Neural progenitor cell (in vitro differentiated cells): ENCODE measurements at places on chromosomes 6 and 20. TPM values are rescaled to one million over a fixed set of nuclear protein-coding genes. Genes with fewer than 3 reads are reported as not detected.

DNA sequence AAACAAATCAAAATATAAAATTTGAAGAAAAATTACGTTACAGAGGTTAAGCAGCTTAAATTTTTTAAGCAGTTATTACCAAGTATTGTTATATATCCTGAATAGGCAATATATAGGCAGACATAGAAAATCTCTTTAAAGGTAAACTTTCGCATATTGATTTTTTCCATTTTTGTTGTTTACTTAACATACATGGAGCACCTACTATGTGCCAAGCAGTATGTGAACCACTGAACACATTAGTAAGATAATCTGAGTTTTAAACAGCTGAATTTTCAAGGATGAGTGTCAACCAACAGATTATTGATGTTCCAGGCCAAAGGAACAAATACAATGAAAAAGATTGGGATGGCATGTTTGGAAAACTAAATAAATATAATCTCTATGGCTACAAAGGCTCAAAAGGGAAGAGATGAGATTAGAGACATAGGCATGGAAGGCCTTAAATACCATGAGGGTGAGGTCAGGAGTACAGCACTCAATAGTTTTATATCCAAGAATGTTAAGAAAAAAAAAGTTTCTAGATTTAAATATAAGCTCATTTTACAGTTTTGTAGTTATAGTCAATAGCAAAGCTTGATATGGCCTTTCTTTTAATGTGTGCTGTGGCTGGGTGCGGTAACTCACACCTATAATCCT lies 277.5 kb downstream of the PTPRK start:
- DNase-seq: no peak
- H3K36me3 ChIP-seq: no peaks in the 10 kb centered on the region
- H3K4me1 ChIP-seq: peaks cover 11% of the 10 kb centered on the region
- no peak overlapping the region for H3K27ac ChIP-seq
- no peak overlapping the region for H3K4me3 ChIP-seq

GRCh38 chr6:71490876-71491275 lies 202.3 kb downstream of the OGFRL1 start:
- no peak overlapping the region for H3K27ac ChIP-seq
- no peak for DNase-seq
- H3K4me1 ChIP-seq: no peaks in the 10 kb centered on the region
- no peaks in the 10 kb centered on the region for H3K27me3 ChIP-seq
- no peak overlapping the region for H3K4me3 ChIP-seq

GRCh38 chr20:32702706-32703425 lies 29.1 kb upstream of the C20orf203 start:
- H3K27me3 ChIP-seq: no peaks in the 10 kb centered on the region
- H3K27ac ChIP-seq: peak overlapping the region; percentile 74
- H3K36me3 ChIP-seq: no peaks in the 10 kb centered on the region

DNA sequence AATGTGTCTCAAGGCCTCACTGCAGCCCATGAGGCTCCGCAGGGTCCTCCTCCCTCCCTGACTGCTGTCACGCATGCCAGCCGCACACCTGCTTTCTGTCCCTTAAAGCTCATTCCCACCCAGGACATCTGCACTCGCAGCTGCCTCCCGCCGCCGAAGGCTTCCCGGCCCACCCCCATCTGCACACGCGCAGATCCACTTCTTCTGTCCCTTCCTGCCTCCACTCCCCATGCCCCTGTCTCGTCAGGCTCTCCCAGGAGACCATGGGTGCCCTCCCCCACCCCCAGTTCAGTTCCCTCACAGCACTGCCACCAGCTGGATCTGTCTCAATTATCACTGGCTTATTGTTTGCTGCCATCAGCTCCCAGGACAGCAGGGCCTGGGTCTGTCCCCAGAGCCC lies 63.0 kb downstream of the RIPOR3 start:
- DNase-seq: peak; percentile 32
- peak overlapping the region; percentile 20 for H3K27ac ChIP-seq
- no peaks in the 10 kb centered on the region for H3K36me3 ChIP-seq
- no peaks in the 10 kb centered on the region for H3K27me3 ChIP-seq

DNA sequence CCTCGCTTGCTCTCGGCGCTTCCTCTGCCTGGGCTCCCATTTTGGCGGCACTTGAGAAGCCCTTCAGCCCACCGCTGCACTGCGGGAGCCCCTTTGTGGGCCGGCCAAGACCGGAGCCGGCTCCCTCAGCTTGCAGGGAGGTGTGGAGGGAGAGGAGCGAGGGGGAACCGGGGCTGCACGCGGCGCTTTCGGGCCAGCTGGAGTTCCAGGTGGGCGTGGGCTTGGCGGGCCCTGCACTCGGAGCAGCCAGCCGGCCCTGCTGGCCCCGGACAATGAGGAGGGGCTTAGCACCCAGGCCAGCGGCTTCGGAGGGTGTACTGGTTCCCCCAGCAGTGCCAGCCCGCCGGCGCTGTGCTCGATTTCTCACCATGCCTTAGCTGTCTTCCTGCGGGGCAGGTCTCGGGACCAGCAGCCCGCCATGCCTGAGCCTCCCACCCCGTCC lies 10.2 kb upstream of the SRPK1 start:
- H3K27ac ChIP-seq: no peak overlapping the region
- H3K36me3 ChIP-seq: no peaks in the 10 kb centered on the region

GRCh38 chr6:133999305-133999704 lies 46.3 kb downstream of the TBPL1 start:
- no peak overlapping the region for H3K4me3 ChIP-seq
- no peak for DNase-seq
- H3K27me3 ChIP-seq: no peaks in the 10 kb centered on the region
- H3K4me1 ChIP-seq: peaks cover 21% of the 10 kb centered on the region
- H3K27ac ChIP-seq: no peak overlapping the region
- no peaks in the 10 kb centered on the region for H3K36me3 ChIP-seq

GRCh38 chr6:72855471-72855870 lies 233.6 kb downstream of the KCNQ5 start:
- H3K4me3 ChIP-seq: no peak overlapping the region
- no peaks in the 10 kb centered on the region for H3K4me1 ChIP-seq
- H3K27me3 ChIP-seq: no peaks in the 10 kb centered on the region
- no peak for DNase-seq
- H3K36me3 ChIP-seq: no peaks in the 10 kb centered on the region
- no peak overlapping the region for H3K27ac ChIP-seq

DNA sequence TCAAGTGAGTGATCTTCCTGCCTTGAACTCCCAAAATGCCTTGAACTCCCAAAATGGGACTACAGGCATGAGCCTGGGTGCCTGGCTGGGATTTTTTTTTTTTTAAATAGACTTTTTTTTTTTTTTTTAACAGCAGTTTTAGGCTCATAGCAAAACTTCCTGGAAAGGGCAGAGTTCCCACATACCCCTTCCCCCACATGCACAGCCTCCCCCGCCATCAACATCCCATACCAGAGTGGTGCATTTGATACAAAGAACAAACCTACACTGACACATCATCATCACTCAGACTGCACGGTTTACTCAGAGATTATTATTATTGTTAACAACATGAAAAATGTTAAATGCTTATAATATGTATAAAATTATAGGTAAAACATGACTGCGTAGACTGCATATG lies 26.0 kb downstream of the UQCC1 start:
- no peaks in the 10 kb centered on the region for H3K4me1 ChIP-seq
- no peaks in the 10 kb centered on the region for H3K27me3 ChIP-seq

GRCh38 chr6:30885481-30885998 lies 1.2 kb downstream of the DDR1 start:
- peak overlapping the region; percentile 91 for H3K27ac ChIP-seq
- peak; percentile 26 for DNase-seq
- peak overlapping the region; percentile 74 for H3K4me3 ChIP-seq
- H3K27me3 ChIP-seq: no peaks in the 10 kb centered on the region
- H3K4me1 ChIP-seq: peaks cover 51% of the 10 kb centered on the region

DNA sequence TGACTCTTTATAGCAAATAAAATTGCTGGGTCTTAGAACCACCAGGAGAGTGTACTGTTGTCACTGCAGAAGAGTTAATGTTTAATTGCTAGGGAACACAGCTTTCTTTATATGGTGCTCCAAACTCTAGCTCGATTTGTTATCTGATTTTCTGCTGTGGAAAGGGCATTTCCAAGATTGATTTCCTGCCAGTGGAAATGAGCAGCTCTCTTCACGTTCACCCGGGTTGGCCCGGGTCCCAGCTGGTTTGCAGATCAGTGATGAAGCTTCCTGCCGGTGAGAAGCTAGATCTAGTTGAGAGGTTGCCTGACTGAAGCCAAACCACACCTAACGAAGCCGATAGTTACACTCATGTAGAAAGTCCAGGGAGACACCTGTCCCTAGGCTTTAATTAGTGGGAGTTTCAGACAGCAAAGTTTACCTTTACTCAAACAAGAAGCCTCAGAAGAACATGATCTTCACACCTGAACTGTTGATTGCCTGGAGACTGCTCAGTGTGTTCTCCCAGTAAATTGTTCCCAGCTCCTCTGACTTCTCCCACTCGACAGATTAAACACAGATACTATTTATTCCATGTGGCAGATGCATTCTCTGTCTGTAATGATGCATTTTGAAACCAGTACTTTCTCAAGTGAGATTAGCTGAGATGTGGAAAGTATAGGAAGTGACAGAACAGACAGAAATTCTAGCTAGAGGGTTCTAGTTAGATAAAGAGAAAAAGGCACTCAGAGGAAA lies 27.8 kb downstream of the PAQR8 start:
- H3K27ac ChIP-seq: no peak overlapping the region
- no peaks in the 10 kb centered on the region for H3K27me3 ChIP-seq
- H3K4me3 ChIP-seq: no peak overlapping the region

DNA sequence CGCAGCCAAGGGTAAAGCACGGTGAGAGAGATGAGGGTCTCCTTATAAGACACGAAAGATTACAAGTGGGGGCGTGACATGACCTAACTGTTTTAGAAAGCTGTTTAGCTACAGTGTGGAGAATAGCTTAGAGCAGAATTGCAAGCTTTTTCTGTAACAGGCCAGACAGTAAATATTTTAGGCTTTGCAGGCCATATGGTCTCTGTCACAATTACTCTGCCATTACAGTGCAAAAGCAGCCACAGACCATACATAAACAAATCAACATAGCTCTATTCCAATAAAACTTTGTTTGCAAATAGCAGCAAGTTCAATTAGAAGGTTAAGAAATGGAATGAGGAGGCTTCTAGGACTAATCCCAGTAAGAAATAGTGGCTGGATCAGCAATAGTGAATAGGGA lies 16.8 kb downstream of the PGM3 start:
- DNase-seq: no peak
- no peak overlapping the region for H3K4me3 ChIP-seq
- no peak overlapping the region for H3K27ac ChIP-seq
- H3K36me3 ChIP-seq: peaks cover 8% of the 10 kb centered on the region
- H3K27me3 ChIP-seq: no peaks in the 10 kb centered on the region

DNA sequence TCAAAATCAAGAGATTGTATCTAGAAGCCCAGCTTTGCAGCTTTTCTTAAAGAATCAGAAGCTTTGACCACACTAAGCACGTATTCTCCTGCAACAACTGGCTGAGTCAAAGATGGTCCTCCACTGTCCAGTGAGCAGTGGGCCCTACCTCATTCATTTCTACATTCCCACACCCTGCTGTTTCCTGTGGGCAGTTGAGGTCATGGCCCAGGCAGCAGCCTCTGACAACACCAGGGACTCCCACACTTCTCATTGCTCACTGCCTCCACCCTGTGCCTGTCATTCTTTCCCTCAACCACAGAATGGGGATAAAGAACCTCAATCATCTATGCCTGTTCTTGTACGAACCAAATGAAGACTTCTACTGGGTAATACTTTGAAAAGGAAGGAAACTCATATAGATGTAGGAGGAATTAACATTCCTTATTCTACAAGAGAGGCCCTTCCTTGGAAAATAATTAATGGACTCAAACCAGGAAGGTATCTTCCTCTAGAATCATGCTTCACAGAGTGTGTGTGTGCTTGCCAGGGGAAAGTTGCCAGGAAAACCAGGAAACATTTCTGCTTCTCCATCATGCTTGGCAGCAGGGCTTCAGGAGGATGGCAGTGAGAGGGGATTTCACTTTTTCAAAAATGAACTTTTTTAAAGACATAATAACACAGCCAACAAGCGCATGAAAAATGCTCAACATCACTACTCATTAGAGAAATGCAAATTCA lies 191.7 kb upstream of the RIN2 start:
- no peaks in the 10 kb centered on the region for H3K27me3 ChIP-seq
- no peaks in the 10 kb centered on the region for H3K36me3 ChIP-seq
- H3K27ac ChIP-seq: no peak overlapping the region
- no peak for DNase-seq

- DNase-seq: peak; percentile 11
- no peak overlapping the region for H3K4me3 ChIP-seq
- H3K27me3 ChIP-seq: no peaks in the 10 kb centered on the region
- no peaks in the 10 kb centered on the region for H3K36me3 ChIP-seq
Measured at GRCh38 chr6:151387175-151387970, 4.0 kb downstream of the ZBTB2 start.

DNA sequence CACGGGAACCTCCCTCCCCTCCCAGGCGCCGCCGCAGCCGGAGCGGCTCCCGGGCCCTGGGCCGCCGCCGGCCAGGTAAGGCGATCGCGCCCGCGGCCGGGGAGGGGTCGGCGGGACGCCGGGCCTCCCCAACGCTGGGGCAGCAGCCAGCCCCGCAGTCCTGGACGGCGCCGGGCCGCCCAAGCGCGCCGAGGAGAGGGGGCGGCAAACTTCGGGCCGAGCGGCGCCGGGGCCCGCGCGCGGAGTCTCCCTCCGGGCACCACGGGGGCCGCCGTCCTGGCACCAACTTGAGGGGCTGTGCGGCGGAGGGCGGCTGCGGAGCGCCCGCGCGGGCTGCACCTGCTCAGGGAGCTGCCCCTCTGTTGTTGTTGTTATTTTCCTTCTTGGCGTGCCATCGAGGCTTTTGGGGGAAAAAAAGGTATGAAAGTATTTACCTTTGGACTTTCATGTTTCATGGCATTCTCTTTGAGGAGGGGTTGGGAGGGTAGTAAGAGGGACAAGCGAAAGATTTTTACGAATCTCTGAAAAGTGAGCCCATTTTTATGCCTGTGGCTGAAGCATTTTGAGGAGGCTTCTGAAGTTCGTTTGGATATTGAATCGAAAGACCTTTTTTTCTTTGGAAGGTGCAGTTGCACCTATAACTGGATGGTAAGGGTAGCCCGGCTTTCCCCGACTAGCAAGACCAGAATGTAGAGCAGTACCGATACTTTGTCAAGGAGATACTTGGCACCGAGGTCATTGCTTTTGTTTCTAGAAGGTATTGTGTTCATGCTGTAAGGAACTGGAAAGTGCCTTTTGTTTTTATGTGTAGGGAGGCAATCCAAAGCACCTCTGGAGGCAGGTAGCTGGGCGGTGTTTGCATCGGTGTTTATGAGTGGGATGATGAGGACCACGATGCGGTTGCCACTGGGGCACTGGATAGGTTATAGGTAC lies at the start of gene RNF182:
RNF182 (plus strand) TSS at position 4 of the 933 bp plus-strand sequence. CDS start 52,168 bp downstream, outside the sequence.
- peak; percentile 34 for DNase-seq
- H3K4me1 ChIP-seq: peaks cover 15% of the 10 kb centered on the region
- H3K36me3 ChIP-seq: no peaks in the 10 kb centered on the region
- H3K27me3 ChIP-seq: peaks cover 42% of the 10 kb centered on the region

GRCh38 chr6:170429450-170429849 lies 122.9 kb downstream of the FAM120B start:
- no peak for DNase-seq
- no peaks in the 10 kb centered on the region for H3K36me3 ChIP-seq
- no peaks in the 10 kb centered on the region for H3K27me3 ChIP-seq
- no peak overlapping the region for H3K4me3 ChIP-seq

DEFB124 gene
- total RNA-seq: not detected in 2 replicates

C6orf47 gene
- total RNA-seq: 14.6 and 17.1 TPM in 2 replicates

CLIC5 gene
- 0.06 TPM in 1 of 2 replicates, not detected in the other for total RNA-seq

IL17F gene
- total RNA-seq: not detected in 2 replicates

COL10A1 gene
- total RNA-seq: not detected in 2 replicates

MAP7 gene
- total RNA-seq: 8.9 and 9.0 TPM in 2 replicates

RAET1G gene
- total RNA-seq: not detected in 2 replicates

SLC12A5 gene
- 0.37 and 0.77 TPM in 2 replicates for total RNA-seq

SMLR1 gene
- not detected in 2 replicates for total RNA-seq
